ENCODE measurements at places on chromosomes 5 and 9. TPM values are rescaled to one million over a fixed set of nuclear protein-coding genes. Genes with fewer than 3 reads are reported as not detected.

Gene LRRC26
- total RNA-seq = not detected

Gene MLANA
- not detected for total RNA-seq

Gene DOCK2
- 171 TPM for total RNA-seq

Gene AQP3
- total RNA-seq = 72.8 TPM

Gene LCN12
- total RNA-seq = 2.6 TPM

Gene SLC6A3
- total RNA-seq = 0.08 TPM

Gene DIPK1B
- 0.58 TPM for total RNA-seq

Gene SLC6A19
- not detected for total RNA-seq

Gene SNX18
- total RNA-seq = 33.4 TPM

Gene SHC3
- total RNA-seq = 0.11 TPM

Gene HBEGF
- total RNA-seq = 0.30 TPM

DNA sequence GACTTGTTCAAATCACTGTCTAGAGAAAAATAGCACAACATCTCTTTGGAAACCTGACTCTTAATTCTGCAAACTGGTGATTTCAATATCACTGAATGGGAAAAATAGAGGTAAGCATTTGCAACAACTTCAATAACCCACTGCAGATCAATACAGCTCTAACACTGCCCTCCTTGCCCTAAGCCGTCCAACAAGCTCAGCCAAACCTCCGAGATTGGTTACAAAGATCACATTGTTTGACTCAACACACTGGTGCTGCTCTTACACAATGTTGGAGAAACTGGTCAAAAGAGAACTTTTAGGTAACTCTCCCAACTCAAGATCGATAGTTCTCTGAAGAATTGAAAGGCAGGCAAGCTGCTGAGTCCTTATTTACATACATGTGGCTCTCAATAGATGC is 150.4 kb downstream of the SPOCK1 start:
- H3K27me3 ChIP-seq = peaks cover 2% of the 10 kb centered on the region
- no peaks in the 10 kb centered on the region for H3K4me1 ChIP-seq
- H3K27ac ChIP-seq = no peak overlapping the region
- no peak for DNase-seq

GRCh38 chr5:43000111-43000840 is 39.8 kb downstream of the ANXA2R start:
- no peak for DNase-seq
- H3K27me3 ChIP-seq = no peaks in the 10 kb centered on the region
- peak overlapping the region; percentile 9 for H3K4me3 ChIP-seq
- H3K36me3 ChIP-seq = no peaks in the 10 kb centered on the region

GRCh38 chr5:131720714-131721113 is 76.1 kb downstream of the FNIP1 start:
- H3K27me3 ChIP-seq = no peaks in the 10 kb centered on the region
- no peak overlapping the region for H3K4me3 ChIP-seq
- peaks cover 6% of the 10 kb centered on the region for H3K4me1 ChIP-seq
- no peak for DNase-seq
- no peak overlapping the region for H3K27ac ChIP-seq

GRCh38 chr9:129751841-129752801 is 721 bp downstream of the PTGES start:
- H3K27ac ChIP-seq = no peak overlapping the region
- H3K4me1 ChIP-seq = peaks cover 9% of the 10 kb centered on the region
- H3K4me3 ChIP-seq = no peak overlapping the region
- DNase-seq = no peak
- peaks cover 2% of the 10 kb centered on the region for H3K27me3 ChIP-seq

- H3K36me3 ChIP-seq = no peaks in the 10 kb centered on the region
- H3K4me3 ChIP-seq = no peak overlapping the region
- H3K4me1 ChIP-seq = peaks cover 2% of the 10 kb centered on the region
- H3K27me3 ChIP-seq = peaks cover 18% of the 10 kb centered on the region
- no peak overlapping the region for H3K27ac ChIP-seq
- DNase-seq = no peak
These were observed 120.2 kb upstream of the NFIB start for GRCh38 chr9:14434158-14434504.

DNA sequence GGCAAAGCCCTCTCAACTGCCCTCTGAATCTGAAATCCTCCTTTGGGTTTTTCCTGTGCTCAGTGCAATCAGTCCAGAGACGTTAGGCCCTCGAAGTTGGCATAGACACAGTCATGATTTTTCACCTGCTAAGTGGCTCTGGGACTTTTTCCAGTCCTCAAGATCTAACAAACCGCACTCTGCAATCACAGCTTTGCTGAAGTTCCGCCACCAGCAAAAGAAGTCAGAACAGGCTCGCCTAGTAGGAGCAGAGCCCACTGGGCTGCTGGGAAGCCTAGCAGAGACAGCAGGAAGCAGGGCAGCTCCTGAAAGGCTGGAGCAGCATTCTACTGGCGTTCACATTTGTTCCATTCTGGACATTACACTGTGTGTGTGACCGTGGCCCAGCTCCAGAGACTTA is 222.8 kb upstream of the KIF2A start:
- DNase-seq = no peak
- H3K27ac ChIP-seq = no peak overlapping the region
- H3K36me3 ChIP-seq = no peaks in the 10 kb centered on the region
- no peaks in the 10 kb centered on the region for H3K4me1 ChIP-seq
- peaks cover 3% of the 10 kb centered on the region for H3K27me3 ChIP-seq

DNA sequence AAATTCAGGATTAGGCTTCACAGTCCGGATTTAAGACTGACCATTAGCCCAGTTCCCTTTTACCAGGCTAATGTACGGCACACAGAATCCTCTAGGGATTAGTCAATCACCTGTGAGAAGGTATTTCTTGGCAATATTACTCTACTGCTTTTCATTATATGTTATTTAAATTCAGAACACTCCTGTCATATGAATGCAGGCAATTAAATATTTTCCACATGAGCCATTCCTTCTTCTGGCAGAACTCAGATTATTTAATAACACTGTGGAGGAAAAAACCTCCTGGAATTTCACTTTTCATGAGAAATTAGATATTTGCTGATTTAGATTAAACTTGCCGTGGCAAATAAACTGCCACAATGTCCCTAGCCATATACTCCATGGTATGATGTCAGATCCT is 1357.5 kb upstream of the C9orf72 start:
- H3K27me3 ChIP-seq = no peaks in the 10 kb centered on the region
- no peak overlapping the region for H3K27ac ChIP-seq
- H3K4me1 ChIP-seq = no peaks in the 10 kb centered on the region
- no peak overlapping the region for H3K4me3 ChIP-seq
- H3K36me3 ChIP-seq = no peaks in the 10 kb centered on the region
- no peak for DNase-seq

DNA sequence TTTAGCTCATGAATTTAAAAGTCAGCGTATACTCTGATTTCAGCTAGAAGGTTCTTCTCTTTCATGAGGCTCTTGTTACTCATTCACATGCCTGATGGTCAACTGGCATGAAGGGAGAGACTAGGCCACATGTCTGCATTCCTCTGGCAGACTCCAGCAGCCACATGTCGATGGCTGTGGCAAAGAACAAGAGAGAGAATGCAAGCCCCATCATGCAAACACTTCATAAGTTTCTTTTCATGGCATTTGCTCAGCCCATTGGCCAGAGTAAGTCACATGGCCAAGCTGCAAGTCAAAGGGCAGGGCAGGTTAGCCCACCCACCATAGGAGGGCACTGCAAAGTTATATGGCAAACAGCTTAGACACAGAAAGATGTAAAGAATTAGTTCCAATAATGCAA is 5.4 kb downstream of the KCNV2 start:
- H3K4me3 ChIP-seq = no peak overlapping the region
- no peaks in the 10 kb centered on the region for H3K27me3 ChIP-seq
- peaks cover 5% of the 10 kb centered on the region for H3K36me3 ChIP-seq
- H3K27ac ChIP-seq = no peak overlapping the region

- H3K27ac ChIP-seq = no peak overlapping the region
- no peak overlapping the region for H3K4me3 ChIP-seq
- H3K27me3 ChIP-seq = peaks cover 15% of the 10 kb centered on the region
- no peak for DNase-seq
- no peaks in the 10 kb centered on the region for H3K36me3 ChIP-seq
These were observed 466.1 kb downstream of the TLR4 start for GRCh38 chr9:118170032-118170955.

DNA sequence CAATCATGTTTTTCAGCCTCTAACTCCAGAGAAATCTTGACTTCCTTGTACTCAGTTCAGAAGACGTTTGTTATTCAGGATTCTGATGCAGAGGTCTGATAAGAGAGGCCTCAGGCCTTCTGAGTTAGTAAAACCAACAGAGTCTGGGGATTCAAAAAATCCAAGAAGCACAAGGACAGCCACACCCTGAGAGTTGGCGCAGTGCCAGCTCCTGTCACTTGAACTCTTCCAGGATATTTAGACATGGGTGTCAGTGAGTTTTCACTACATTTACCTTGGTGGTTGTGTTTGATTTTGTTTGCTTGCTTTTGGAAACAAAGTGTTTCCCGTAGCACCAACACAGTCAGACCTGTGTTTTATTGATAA is 41.6 kb upstream of the PDE8B start:
- H3K27me3 ChIP-seq = peaks cover 7% of the 10 kb centered on the region
- H3K27ac ChIP-seq = peak overlapping the region; percentile 18
- H3K4me1 ChIP-seq = no peaks in the 10 kb centered on the region
- H3K4me3 ChIP-seq = no peak overlapping the region
- no peak for DNase-seq

DNA sequence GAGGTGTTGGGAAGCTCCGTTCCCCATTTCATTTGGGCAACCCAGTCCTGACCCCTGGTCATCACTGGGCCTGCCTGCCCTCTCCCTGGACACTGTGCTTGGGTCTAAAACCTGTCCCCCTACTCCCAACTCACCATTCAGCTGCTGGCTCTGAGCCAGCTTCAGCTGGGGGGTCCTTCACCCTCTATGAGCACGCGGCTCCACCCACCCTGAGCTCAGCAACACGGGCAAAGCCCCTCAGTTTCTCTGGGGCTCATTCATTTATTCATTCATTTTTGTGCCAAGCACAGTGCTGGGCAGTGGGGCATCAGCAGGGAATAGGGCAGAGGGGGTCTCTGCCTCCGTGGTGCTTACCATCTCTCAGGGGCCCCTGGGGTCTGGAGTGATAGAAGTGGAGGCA is 199.8 kb upstream of the MVB12B start:
- H3K4me3 ChIP-seq = no peak overlapping the region
- peaks cover 74% of the 10 kb centered on the region for H3K27me3 ChIP-seq
- DNase-seq = no peak

- H3K27ac ChIP-seq = no peak overlapping the region
- no peaks in the 10 kb centered on the region for H3K27me3 ChIP-seq
- H3K36me3 ChIP-seq = peaks cover 24% of the 10 kb centered on the region
- H3K4me1 ChIP-seq = peaks cover 9% of the 10 kb centered on the region
- H3K4me3 ChIP-seq = no peak overlapping the region
- DNase-seq = no peak
These were observed 18.0 kb downstream of the TMEM38B start for GRCh38 chr9:105712297-105712696.

- no peaks in the 10 kb centered on the region for H3K27me3 ChIP-seq
- H3K4me3 ChIP-seq = no peak overlapping the region
- H3K4me1 ChIP-seq = no peaks in the 10 kb centered on the region
- no peak overlapping the region for H3K27ac ChIP-seq
- H3K36me3 ChIP-seq = no peaks in the 10 kb centered on the region
These were observed 232.5 kb downstream of the GADD45G start for GRCh38 chr9:89837162-89837933.

DNA sequence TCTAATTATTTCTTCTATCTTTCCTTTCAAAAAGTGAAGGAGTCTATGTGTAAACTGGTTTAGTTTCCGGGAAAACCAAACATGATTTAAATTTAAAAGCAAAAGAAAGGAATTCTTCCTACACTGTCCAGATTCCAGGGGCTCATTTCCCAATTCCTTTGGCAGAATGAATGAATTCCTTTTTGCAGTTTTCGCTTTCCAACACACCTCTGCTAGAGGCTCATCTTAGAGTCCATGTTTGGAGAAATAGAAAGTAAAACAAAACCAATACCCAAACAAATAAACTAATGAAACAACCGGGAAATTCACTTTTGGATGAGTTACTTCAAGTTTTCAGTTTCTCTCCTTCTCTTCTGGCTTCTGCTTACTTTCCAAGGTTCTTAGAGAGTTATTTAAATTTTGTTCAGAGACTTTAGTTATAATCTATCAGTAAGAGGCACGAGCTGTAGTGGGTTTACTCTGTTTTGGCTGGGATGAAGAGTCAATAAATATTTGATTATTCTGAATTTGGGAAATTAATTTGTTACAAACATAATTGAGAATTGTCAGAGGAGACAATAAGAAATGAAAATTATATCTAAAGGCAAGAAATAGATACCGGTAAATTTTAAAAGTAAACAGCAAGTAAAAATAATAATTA is 365.0 kb upstream of the CDH9 start:
- H3K27ac ChIP-seq = no peak overlapping the region
- DNase-seq = no peak
- no peaks in the 10 kb centered on the region for H3K4me1 ChIP-seq
- H3K36me3 ChIP-seq = no peaks in the 10 kb centered on the region

- peaks cover 9% of the 10 kb centered on the region for H3K4me1 ChIP-seq
- no peak overlapping the region for H3K4me3 ChIP-seq
- DNase-seq = no peak
- H3K27ac ChIP-seq = no peak overlapping the region
- no peaks in the 10 kb centered on the region for H3K27me3 ChIP-seq
These were observed 20.1 kb upstream of the NIM1K start for GRCh38 chr5:43171926-43172325.

- DNase-seq = peak; percentile 17
- peaks cover 3% of the 10 kb centered on the region for H3K27me3 ChIP-seq
- H3K36me3 ChIP-seq = no peaks in the 10 kb centered on the region
- H3K27ac ChIP-seq = peak overlapping the region; percentile 49
These were observed 38.8 kb downstream of the CARTPT start for GRCh38 chr5:71757590-71758543.

GRCh38 chr5:104431002-104431620 is 868.5 kb upstream of the NUDT12 start:
- no peaks in the 10 kb centered on the region for H3K27me3 ChIP-seq
- H3K27ac ChIP-seq = no peak overlapping the region
- DNase-seq = no peak
- no peaks in the 10 kb centered on the region for H3K36me3 ChIP-seq
- H3K4me3 ChIP-seq = no peak overlapping the region

- no peak overlapping the region for H3K27ac ChIP-seq
- H3K36me3 ChIP-seq = no peaks in the 10 kb centered on the region
- peaks cover 3% of the 10 kb centered on the region for H3K4me1 ChIP-seq
- no peak for DNase-seq
These were observed 149.0 kb upstream of the PCA3 start for GRCh38 chr9:76615177-76615603.

GRCh38 chr9:134929193-134930158 is 11.8 kb upstream of the FCN1 start:
- no peak for DNase-seq
- H3K4me3 ChIP-seq = no peak overlapping the region
- H3K27ac ChIP-seq = no peak overlapping the region
- H3K36me3 ChIP-seq = no peaks in the 10 kb centered on the region

- DNase-seq = no peak
- H3K36me3 ChIP-seq = no peaks in the 10 kb centered on the region
- peaks cover 20% of the 10 kb centered on the region for H3K27me3 ChIP-seq
- no peak overlapping the region for H3K27ac ChIP-seq
These were observed 21.8 kb downstream of the CTNNA1 start for GRCh38 chr5:138775034-138775433.

GRCh38 chr5:156482818-156483217 is 155.9 kb downstream of the SGCD start:
- no peak overlapping the region for H3K4me3 ChIP-seq
- H3K4me1 ChIP-seq = no peaks in the 10 kb centered on the region
- no peak overlapping the region for H3K27ac ChIP-seq

All from naive thymus-derived CD8-positive, alpha-beta T cell (primary cell).